Urinary bladder (tissue), 4 donors: ENCODE measurements at places on chromosomes 7 and 10. TPM values are rescaled to one million over a fixed set of nuclear protein-coding genes. Genes with fewer than 3 reads are reported as not detected.

DNA sequence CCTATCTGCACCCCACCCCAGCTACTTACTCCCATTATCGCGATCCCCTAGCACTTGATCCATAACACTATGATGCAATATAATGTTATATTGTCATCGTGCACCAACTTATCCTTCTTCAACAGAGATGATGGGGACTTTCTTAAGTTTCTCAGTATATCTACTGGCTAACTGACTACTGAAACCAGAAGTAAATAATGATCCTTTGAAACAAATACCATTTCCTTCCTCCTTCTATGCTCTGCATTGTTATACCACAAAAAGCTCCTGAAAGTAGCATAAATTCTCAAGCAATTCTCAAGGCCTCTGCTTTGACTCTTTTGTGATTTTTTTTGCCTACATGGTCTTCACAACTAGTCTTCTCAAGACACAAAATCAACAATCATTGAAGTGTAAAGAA lies 68.9 kb downstream of the HTR7 start:
- DNase-seq, result no peak

GRCh38 chr10:63204667-63205391 lies 71.7 kb downstream of the NRBF2 start:
- DNase-seq, result no peak

- peak; percentile 71 for DNase-seq
These were observed 32.4 kb downstream of the UNC5B start for GRCh38 chr10:71244431-71245419.

DNA sequence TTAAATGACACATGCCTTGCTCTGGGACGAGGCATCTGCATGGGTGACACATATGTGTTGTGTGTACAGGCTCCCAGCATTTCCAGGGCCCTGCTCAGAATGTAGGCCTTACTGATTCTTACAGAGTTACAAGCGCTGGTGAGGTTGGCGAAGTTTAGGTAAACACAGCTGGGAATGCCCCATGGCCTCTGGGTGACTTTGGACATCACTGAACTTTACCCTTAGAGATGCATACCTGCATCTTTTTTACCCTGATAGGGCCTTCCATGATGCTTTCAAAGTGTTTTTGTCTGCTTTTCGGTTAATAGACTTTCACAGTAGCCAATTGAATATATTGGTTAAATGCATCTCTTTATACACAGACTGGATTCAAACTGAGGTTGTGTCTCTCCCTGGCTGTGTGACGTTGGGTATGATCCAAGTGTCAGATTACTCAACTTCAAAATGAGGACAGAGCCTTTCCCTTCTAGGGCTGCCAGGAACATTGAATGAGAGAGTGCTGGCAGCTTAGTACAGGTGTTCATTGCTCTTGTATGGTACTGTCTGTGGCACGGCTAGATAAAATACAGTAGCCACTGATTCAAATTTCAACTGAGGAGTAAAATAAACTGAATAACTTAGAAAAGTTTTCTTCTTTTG lies 29.5 kb downstream of the EGFR start:
- DNase-seq, result no peak

- no peak for DNase-seq
These were observed 111.5 kb downstream of the ELAPOR2 start for GRCh38 chr7:86947929-86948328.

DNA sequence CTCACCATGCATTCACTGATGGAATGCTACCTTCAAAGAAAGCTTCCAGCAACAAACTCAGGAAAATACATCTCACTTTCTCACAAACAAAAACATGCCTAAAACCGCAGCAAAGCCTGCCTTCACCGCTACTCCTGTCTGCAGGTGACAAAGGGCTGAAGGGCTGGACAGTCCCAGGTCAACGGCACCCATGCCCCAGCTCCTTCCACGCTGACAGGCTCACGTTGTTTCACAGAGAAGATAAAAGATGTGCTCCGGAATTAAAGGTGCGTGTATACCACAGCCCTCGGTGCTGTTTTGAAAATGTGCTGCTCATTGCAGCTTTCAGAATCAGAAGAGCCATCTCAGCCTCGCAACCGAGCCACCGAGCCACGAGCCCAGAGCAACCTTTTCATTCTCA lies 445.0 kb downstream of the PTPRN2 start:
- DNase-seq, result no peak

DNA sequence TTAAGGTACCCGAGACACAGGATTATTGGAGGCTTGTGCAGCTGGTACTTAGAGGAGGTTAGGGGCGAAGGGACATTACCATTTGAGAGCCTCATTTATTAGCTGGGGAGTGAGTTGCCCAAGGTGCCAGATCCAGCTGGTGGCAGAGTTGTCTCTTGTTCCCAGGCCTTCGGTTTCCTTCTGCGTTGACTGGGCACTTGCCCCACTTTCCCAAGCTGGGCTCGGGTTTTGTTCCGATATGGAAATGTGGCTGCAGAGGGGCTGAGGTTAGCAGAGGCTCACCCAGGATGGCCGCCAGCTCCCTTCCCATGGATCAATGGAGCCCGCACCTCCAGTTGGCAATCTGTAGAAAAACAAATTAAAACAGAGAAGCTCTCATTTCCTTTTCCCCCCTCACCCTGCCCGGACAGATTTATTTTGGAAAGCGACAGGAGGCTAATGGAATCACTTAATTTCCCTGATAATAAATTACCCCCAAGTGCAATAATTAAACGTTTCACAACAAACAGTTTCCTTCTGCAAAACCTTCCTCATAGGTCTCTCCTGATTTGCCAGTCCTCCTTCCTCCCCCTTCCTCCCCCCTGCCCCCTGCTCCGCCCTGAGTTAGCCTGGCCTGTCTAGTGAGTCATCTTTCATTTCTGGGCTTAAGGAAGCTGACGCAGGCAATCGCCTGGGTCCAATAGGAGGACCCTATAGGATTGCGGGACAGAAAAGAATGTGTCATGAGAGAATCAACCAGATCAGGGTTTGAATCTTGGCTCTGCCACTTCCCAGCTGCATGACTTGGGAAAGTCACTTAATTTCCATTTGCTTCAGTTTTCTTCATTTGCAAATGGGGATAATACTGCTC lies 51.7 kb downstream of the ADRA2A start:
- no peak for DNase-seq

DNA sequence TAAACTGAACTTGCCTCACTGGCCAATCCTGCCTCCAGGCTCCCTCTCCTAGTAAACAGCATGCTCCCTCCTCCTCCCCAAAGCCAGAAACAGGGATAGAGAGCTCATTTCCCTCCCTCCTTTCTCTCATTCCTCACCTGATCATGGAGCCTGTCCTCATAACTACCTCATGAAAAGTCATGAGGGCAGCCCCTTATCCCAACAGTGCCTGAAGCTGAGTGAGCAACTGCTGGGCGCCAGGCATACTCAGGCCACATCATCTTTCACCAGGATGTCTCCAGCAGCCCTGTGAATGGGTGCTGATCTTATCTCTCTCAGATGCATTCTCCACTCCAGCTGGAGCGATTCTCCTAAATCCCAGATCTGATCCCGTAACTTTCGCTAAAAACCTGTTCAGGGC lies 307.2 kb downstream of the PRPF18 start:
- no peak for DNase-seq

DNA sequence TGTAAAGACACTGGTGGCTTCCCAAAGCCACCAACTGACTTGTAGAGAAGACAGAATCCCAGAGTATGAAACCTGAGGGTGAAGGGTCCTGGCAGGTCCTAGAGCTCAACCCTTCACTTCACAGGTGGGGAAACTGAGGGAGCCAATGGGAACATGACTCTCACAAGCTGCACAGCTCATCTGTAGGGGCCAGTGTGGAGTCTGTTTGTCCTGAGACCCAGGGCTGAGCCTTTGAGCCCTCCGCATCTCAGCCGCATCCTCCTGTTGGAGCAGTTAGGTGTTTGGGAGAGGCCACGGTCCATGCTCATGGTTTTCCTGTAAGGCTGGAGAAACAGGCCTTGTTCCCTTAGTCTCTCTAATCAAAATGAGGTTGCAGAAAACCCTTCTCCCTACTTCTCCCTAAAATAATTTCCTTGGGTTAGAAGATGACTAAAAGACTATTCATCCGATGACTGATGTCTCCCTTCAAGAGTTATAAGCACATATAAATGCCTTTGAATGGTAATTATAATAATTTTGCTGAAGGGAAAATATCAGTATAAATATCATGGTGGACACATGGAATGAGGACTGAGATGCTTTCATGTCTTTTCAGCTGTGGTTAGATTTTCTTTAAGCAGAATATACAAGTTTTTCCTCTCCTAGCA lies 10.3 kb downstream of the HTRA1 start:
- no peak for DNase-seq

DNA sequence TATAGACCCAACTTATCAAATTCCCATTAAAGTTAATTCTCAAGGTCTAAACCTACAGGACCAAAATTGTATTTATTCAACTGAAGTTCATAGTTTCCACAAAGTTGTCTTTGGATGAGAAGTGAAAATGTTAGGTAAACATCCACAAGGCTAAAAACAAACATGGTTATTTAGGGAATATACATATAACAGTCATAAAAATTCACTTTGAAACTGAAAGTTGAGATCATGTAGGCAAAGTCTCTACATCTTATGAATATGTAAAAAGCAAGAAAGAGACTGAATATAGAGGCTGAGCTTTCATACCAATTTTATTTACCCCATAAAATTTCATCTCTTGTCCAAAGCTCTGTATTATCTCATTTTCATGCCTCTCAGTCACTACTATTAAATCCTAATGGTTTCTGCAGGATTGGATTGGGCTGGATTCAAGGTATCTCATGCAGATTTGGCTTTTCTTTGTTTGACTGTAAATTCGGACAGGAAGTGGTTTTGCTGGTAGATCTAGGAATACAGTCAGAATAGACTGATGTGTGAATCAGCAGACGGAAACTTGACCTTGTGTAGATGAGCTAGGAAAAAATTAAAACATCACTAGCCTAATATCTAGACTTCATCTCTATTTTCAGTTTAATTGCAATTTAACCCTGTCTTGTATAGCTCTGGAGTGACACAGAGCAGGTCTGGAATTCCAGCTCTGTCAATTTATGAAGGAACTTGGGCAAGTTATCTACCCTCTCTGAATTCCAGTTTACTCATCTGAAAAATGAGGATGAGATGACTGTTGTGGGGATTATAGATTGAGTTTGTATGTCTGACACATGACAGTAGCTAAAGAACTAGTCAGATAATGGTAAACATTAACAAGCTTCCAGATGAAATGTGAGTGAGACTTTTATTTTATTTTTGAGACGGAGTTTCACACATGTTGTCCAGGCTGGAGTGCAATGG lies 27.3 kb upstream of the SKAP2 start:
- no peak for DNase-seq

GRCh38 chr7:79037001-79037400 lies 416.5 kb downstream of the MAGI2 start:
- no peak for DNase-seq

GRCh38 chr7:28024786-28025334 lies 155.7 kb downstream of the JAZF1 start:
- DNase-seq, result no peak

- DNase-seq, result no peak
These were observed 7.8 kb upstream of the DLX6 start for GRCh38 chr7:96997512-96998032.

DNA sequence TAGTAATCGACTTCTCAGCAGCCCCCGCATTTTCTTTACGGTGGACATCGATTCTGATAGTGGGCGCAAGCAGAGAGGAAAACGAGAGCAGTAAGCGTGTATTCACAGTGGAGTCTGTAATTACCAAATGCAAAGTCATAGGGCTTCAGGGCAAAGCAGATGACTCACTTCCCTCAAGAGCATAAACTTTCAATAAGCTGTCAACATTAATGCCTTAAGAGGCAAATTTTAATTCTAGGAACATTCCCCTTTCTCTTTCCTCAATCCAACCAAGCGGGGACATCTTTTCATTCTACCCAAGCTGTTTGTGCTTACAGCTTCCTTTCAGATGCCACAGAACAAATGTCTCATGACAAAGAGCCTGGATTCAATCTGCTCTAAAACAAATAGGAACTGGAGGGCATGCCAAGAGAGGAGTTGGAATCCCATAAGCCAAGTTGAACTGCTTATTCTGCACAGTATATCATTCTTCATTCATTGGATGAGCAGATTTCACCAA lies 48.6 kb downstream of the MALSU1 start:
- no peak for DNase-seq

Gene PTTG1IP2
- polyA plus RNA-seq, result not detected

Gene AGR3
- 6.8 TPM for polyA plus RNA-seq

Gene FXYD4
- not detected for polyA plus RNA-seq

Gene AKR1D1
- not detected for polyA plus RNA-seq

Gene SLC39A12
- 0.04 TPM for polyA plus RNA-seq

Gene ANKRD2
- 0.23 TPM for polyA plus RNA-seq

Gene PTPRN2
- polyA plus RNA-seq, result 4.4 TPM

Gene BMPR1A
- 36.6 TPM for polyA plus RNA-seq
